Progenitor cell of endocrine pancreas (in vitro differentiated cells): ENCODE measurements at places on chromosomes 4 and X. TPM values are rescaled to one million over a fixed set of nuclear protein-coding genes. Genes with fewer than 3 reads are reported as not detected.
A peak's percentile ranks its signal among the peaks of the same experiment; 100 is the strongest.

RIPPLY1 gene
- total RNA-seq: not detected in 2 replicates

SLC7A11 gene
- total RNA-seq: 8.2 and 12.3 TPM in 2 replicates

CT47B1 gene
- not detected in 2 replicates for total RNA-seq

FGF13 gene
- total RNA-seq: 19.3 and 20.7 TPM in 2 replicates

GABRB1 gene
- 1.2 and 1.6 TPM in 2 replicates for total RNA-seq

BRCC3 gene
- total RNA-seq: 31.4 and 35.6 TPM in 2 replicates

- H3K27ac ChIP-seq: no peak overlapping the region
- no peak overlapping the region for H3K4me3 ChIP-seq
- DNase-seq: no peak
- H3K27me3 ChIP-seq: peaks cover 45% of the 10 kb centered on the region
These were observed 98.9 kb upstream of the PJA1 start for GRCh38 chrX:69264158-69264581.

DNA sequence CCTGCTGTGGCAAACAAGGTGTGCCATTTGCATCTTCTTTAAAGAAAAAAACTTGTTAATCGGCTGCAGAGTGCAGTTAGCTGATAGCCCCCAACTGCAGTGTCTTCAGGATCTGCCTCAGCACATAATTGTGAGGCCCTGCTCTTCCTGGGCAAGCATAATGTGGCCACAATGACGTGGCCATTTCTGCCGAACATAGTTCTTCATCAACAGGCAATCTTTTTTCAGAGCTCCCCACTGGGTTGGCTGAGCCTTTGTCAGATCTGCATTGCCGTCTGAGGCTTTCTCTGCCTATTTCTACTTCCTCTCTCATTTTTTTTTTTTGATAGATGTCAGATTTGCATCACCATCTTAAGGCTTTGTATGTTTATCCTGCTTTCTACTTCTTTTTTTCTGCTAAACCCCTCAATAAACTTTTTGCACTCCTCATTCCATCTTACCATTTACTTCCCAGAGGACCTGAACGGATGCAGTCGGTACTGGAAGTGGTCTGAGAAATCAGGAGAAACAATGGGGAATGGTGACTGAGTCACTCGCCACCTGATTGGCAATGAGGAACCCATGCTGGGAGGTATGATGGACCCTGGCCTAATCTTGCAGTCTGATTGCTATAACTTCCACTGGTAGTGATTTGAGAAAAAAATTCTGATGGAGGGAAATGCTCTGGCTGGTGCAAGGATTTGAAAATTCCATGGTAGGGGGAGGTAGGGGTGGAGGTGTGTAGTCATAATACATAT lies 21.2 kb upstream of the TAB3 start:
- no peak overlapping the region for H3K27ac ChIP-seq
- H3K36me3 ChIP-seq: no peaks in the 10 kb centered on the region
- no peaks in the 10 kb centered on the region for H3K4me1 ChIP-seq
- H3K4me3 ChIP-seq: no peak overlapping the region

GRCh38 chr4:71460371-71460770 lies 121.6 kb downstream of the SLC4A4 start:
- peak overlapping the region; percentile 55 for H3K27ac ChIP-seq
- H3K27me3 ChIP-seq: no peaks in the 10 kb centered on the region
- DNase-seq: no peak

GRCh38 chrX:130136496-130136895 lies 26.2 kb upstream of the ELF4 start:
- no peak overlapping the region for H3K27ac ChIP-seq
- H3K4me3 ChIP-seq: no peak overlapping the region
- no peaks in the 10 kb centered on the region for H3K27me3 ChIP-seq
- no peaks in the 10 kb centered on the region for H3K4me1 ChIP-seq

DNA sequence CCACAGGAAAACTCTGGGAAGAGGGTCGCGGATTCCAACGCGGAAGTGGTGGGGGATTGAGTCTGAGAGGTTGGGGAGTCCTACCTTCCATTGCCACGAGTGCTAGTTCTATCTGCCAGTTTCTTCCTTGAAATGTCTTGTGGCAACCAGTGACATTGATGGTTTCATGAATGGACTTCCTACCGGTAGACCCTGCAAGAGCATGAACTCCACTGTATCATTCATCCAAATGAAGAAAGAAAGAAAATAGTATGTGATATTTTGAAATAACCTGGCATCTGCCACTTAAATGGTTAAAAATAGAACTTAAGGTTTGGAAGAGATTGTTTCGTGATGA lies 1.1 kb upstream of the SLC10A7 start:
- no peaks in the 10 kb centered on the region for H3K27me3 ChIP-seq
- H3K4me1 ChIP-seq: peaks cover 3% of the 10 kb centered on the region
- no peaks in the 10 kb centered on the region for H3K36me3 ChIP-seq
- H3K4me3 ChIP-seq: no peak overlapping the region
- DNase-seq: no peak

DNA sequence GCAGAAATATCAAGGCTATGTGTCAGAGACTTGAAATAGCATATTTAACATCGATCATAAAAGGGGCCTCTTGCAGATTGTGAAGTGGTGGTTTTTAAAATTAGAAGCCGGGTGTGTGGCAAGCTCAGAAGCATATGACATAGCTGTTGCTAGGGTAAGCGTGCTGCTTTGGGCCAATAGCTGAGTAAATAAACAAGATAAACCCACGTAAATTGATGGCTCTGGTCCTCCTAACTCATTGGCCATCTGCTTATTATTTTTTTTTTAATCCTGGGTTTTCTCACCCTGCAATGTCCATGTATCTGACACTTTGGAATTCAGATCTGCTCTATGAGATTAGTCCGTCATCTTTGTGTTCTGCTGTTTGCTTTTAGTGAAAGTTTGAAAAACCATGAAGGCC lies 32.6 kb upstream of the STOX2 start:
- DNase-seq: no peak
- H3K36me3 ChIP-seq: no peaks in the 10 kb centered on the region
- H3K27ac ChIP-seq: no peak overlapping the region

GRCh38 chrX:73768160-73768559 lies 205.2 kb downstream of the CHIC1 start:
- no peaks in the 10 kb centered on the region for H3K36me3 ChIP-seq
- no peak overlapping the region for H3K27ac ChIP-seq
- H3K27me3 ChIP-seq: no peaks in the 10 kb centered on the region
- no peak for DNase-seq
- H3K4me1 ChIP-seq: peaks cover 4% of the 10 kb centered on the region

DNA sequence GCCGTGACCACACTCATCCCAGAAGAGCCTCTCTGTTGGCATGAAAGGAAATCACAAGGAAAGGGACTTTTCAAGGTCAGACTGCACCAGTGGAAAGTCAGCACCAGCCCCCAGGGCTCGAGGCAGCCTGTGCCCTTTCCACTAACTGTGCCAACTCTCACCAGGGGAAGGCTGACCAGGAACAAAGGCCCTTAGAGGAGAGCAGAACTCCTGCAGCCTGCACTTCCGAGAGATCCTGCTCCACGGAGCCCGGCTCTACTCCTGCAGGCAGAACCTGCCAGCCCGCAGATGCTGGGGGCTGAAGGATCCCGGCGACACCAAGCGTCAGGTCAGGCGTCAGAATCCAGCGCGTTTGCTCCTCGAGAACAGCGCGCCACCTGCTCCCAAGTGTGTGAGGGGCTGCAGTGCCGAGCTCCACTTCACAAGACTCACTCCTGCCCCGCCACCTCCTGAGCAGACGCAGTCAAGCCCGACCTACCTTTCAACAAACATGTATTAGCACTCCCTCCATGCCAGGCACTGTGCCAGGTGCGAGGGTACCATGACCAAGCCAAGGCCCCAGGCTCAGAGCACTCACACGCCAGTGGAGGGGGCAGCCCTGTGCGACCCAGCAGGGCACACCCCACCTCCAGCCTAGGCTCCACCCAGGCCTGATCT lies 13.6 kb upstream of the HELT start:
- peak overlapping the region; percentile 53 for H3K4me3 ChIP-seq
- H3K4me1 ChIP-seq: peaks cover 4% of the 10 kb centered on the region
- peak overlapping the region; percentile 17 for H3K27ac ChIP-seq
- peaks cover 86% of the 10 kb centered on the region for H3K27me3 ChIP-seq

DNA sequence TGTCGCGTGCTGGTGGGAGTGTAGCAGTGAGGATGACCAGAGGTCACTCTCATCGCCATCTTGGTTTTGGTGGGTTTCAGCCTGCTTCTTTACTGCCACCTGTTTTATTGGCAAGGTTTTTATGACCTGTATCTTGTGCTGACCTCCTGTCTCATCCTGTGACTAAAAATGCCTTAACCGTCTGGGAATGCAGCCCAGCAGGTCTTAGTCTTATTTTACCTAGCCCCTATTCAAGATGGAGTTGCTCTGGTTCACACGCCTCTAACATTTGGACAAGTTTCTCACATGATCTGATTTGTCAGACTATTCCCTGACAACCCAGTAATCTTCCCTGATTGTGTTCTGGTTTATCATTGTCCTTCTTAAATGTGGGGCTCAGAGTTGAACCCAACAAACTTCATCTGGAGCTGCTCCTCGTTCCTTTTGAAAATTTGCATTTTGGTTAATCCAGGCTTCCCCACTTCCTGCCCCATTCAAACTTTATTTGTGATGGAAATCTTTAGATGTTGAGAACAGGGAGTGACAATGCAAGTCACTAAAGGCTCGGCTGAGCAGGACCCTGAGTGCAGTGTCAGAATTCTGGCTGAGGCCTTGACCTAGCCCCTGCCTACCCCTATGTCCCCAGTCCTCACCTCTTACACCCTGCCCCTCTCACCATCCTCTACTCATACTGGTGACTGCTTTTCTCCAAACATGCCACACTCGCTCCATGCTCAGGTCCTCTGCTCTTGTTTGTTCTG lies 226.8 kb downstream of the STIM2 start:
- H3K36me3 ChIP-seq: no peaks in the 10 kb centered on the region
- H3K4me3 ChIP-seq: no peak overlapping the region
- no peak overlapping the region for H3K27ac ChIP-seq

- no peak overlapping the region for H3K4me3 ChIP-seq
- no peaks in the 10 kb centered on the region for H3K36me3 ChIP-seq
- no peak for DNase-seq
- H3K4me1 ChIP-seq: no peaks in the 10 kb centered on the region
- H3K27ac ChIP-seq: no peak overlapping the region
- no peaks in the 10 kb centered on the region for H3K27me3 ChIP-seq
These were observed 74.8 kb downstream of the IL15 start for GRCh38 chr4:141711211-141711610.

DNA sequence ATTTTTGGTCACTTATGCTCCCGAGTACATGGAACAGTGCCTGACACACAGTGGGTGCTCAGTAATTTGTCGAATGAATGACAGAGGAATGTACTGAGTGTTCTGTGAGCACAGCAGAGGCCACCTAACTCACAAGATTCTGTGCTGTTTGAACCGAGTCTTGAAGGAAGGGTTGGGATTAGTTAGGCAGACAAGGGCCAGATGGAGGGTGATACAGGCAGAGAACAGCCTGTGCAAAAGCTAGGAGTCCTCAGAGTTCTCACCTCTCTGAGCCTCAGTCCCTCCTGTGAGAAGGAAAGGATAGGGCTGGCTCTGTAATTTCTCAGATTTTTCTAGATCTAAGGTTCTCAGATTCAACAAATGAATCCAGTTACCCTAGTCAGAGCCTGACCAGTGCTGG lies 108.8 kb downstream of the NHSL2 start:
- peaks cover 4% of the 10 kb centered on the region for H3K4me1 ChIP-seq
- no peak overlapping the region for H3K27ac ChIP-seq
- no peak overlapping the region for H3K4me3 ChIP-seq
